ENCODE measurements at places on chromosomes 3 and 15. TPM values are rescaled to one million over a fixed set of nuclear protein-coding genes. Genes with fewer than 3 reads are reported as not detected.

The MESP2 gene
- total RNA-seq, result 4.7 TPM

The AGBL1 gene
- total RNA-seq, result 0.32 TPM

The CLDN16 gene
- total RNA-seq, result not detected

The PRICKLE2 gene
- 4.3 TPM for total RNA-seq

The QTRT2 gene
- total RNA-seq, result 17.9 TPM

The ERICH6 gene
- total RNA-seq, result not detected

DNA sequence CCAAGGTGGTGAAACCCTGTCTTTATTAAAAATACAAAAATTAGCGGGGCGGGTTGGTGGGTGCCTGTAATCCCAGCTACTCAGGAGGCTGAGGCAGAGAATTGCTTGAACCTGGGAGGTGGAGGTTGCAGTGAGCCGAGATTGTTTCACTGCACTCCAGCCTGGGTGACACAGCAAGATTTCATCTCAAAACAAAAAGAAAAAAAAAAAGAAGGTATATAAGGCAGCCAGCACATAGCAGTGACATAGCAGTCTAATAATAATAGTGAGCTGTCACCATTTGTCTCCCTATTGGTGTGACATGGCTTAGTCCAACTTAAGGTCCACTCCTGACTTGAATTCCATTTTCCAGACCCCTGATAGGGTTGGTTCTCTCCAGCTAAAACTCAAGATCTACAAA lies 8.8 kb upstream of the LACTB start:
- DNase-seq, result no peak

DNA sequence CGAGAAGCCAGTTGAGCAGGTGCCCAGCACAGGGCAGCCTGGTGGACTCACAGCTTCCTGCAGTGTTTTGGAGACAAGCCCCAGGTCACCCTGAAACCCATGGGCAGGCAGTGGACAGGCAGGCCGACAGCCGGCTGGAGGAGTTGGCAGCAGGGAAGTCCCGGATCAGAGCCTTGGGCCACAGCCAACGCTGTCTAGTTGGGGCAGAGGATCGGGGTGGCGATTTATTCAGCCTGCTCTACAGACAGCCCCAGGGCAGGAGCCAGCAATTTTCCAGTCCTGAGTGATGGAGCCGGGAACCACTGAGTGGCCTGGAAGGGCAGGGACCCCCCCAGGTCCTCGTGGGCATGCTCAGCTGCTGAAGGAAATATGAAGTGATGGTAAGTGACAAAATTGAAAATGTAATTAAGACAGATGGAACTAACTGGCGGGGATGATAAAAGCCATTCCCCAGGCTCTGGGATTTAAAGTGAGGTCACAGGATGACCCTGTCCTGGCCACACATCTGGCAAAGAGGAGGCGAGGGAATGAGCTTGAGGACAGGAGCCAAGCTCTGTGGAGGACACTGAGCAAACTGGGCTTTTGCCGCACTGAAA lies 34.4 kb upstream of the TBC1D21 start:
- peak; percentile 55 for DNase-seq

DNA sequence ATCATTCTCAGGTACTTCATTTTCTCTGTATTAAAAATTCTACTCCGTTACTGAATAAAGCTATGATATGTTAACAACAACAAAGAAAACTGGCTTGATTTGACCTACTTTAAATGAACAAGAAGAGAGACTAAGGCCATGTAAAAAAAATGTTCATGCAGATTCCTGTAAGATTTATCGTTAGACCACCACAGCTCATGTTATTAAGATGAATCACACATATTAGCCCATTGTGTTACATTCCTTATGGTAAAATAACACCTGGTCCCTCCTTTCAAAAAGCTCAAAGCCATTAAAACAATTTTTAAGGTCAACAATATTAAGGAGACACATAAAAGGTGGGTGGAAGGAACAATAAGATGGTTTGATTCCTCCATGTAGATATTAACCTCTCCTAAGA lies 6.3 kb downstream of the THOC7 start:
- DNase-seq, result no peak

- DNase-seq, result no peak
Observed at GRCh38 chr3:180909369-180910127, 2.9 kb upstream of the FXR1 start.

GRCh38 chr3:46676601-46677410 lies 16.7 kb downstream of the ALS2CL start:
- peak; percentile 23 for DNase-seq

All from mucosa of descending colon (tissue), 3 donors.